ENCODE measurements at places on chromosomes 12 and 14.

- no peak for DNase-seq
These were observed 25.5 kb upstream of the COX6A1 start for GRCh38 chr12:120412421-120412820.

- DNase-seq: no peak
These were observed 333.5 kb upstream of the DCN start for GRCh38 chr12:91515944-91516694.

DNA sequence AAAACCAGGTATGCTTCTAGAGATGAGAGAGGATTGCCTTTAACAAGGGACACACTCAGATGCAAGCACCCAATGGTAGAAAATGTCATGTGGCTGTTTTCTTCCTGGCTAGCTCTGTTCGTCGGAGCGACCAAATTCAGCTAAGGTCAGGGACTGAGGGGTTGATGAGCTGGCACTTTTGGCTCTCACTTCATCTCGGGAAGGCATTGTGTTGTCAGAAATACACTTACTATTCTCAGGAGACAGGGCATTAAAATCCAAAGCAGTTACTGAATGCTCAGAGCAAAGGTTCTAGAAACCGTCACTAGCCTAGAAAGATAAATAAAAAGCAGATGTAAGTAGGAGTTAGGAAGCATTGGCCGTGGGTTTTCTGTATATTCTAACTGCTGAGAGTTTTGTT, 275.7 kb upstream of the SSTR1 start:
- no peak for DNase-seq

GRCh38 chr14:102510616-102511520, 1.3 kb upstream of the ANKRD9 start:
- no peak for DNase-seq

DNA sequence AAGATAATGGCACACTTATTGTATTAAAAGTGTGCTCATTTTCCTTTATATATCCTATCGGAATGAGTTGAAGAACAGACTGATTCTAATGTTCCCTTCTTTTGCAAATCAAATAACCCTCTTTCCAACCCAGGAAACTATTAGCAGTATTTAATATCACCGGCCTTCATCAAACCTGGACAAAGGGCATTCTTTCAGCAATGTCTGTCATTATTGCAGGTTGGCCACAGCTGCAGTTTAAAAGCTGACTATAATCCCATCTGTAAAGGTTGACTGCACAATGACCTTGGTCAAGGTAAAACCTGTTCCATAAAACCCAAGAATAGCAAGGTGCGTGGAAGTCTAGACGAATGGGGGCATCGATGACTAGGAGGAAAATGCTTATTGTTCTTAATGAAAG, 472.3 kb upstream of the SOX5 start:
- DNase-seq: no peak

DNA sequence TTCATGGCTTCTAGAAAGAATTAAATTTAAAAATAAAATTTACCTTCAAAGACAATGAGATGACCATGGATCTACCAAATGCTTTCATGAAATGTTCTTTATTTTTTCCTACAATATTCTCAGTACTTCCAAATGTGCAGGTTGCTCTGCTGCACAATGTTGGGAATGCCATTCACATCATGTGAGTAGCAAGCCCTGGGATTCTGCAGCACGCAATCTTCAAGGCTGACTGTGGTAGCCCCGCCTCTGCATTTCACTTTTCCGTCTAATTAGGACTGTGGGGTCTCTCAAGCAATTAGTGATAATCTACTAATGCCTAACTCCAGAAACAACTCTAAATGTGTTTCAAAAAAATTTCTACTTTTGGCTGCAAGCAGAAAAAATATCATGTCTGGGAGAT, 13.7 kb upstream of the NTN4 start:
- no peak for DNase-seq

DNA sequence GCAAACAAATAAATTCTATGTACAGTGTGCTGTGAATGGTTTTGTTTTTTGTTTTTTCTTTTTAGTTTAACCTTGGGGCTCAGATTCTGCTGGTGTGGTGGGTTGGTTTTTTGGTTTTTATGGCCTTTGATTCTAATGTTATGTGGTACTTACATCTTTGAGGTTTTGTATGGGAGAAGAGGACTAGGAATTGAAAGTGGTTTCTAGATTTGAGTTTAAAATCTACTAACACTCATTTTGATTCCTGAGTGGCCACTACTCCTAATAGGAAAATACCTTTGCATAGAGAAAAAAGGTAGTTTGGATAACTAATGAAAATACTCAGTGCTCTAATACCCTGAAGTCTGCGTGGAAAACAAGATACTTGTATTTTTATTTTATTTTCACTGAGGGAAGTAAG, 137.7 kb downstream of the MON2 start:
- DNase-seq: no peak

DNA sequence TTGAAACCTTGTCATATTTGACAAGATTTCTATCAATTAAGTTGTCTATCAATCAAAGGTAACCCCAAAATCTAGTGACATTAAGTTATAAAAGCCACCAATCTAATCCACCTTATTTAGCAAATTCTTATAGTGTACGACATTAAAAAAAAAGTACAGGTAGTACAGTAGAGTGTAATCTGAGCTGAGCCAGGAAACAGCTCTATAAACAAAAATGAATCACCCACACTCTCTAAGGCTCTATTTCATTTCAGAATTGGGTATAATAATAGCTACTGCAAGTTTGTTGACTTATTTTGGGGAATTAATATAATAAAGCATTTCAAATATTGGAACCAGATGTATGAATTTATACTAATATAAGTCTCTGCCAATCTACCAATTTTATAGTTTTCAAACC, 342.4 kb upstream of the FLRT2 start:
- DNase-seq: no peak

GRCh38 chr12:6788972-6789924, at the start of gene CD4:
Gene CD4, plus strand, starts transcription at chr12:6789528. Its CDS starts 10,611 bp downstream, at chr12:6800139.
- DNase-seq: no peak

GRCh38 chr14:56098021-56098420, 20.2 kb upstream of the PELI2 start:
- no peak for DNase-seq

DNA sequence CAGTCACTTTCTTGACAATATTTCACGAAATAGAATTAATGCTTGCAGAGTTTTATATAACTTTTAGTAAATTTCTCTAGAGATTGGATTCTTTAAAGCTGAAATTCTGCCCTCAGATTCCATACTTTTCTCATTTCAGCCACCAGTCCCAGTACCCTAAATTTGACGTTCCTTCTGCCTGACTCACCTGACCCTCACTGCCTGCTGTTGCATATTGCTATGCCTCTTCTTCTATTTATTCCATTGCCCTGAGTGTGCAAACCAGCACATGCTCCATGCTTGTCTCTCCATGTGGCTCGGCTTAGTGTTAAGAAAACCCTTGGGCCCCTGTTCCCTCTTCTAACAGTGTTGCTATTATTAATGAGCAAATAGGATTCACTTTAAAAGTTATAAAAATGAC, 533.3 kb downstream of the LRFN5 start:
- DNase-seq: no peak

- DNase-seq: no peak
These were observed 21.1 kb upstream of the ULK1 start for GRCh38 chr12:131873293-131873692.

DNA sequence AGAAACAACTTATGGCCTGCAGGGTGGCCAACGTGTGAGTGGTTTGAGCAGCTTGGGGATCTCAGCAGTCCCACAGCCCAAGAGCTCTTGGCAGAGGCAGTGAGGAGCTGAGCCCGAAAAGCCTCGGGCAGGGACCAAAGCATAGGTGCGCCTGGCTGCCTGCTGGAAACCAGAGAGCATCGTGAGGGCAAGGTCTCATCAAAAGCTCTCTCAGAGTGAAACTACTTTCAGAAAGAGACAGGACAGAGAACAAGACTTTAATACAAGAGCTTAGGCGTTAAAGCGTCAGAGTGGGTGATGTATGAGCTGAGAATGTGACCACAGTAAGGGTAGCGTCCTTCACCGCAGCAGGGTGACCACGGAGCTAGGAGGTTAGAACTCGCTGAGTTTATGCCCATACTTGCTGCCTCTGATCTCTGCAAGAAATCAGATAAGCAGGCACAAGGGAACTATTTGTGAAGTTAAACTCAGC, 30.8 kb downstream of the LGMN start:
- no peak for DNase-seq

GRCh38 chr14:27739657-27740156, 1026.9 kb upstream of the FOXG1 start:
- DNase-seq: no peak

GRCh38 chr14:90784621-90785270, 31.5 kb downstream of the TTC7B start:
- DNase-seq: no peak

- no peak for DNase-seq
These were observed 7.9 kb upstream of the NFKBIA start for GRCh38 chr14:35412272-35413056.

DNA sequence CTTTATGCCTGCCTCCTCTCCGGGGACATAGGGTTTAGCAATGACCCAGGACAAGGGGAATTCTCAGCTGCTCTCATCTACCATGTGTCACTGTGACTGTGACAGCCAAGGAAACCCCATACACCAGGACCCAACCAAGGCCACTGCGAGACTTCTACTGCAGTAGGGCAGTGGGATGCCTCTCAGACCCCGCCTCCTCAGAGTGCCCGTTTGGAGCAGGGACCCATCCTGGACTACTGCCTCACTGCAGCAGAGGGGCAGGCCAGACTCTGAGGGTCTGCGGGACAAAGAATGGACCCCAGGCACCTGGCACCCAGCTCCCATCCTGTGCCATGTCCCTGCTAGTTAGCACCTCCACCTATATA, 71.3 kb upstream of the DDX11 start:
- no peak for DNase-seq

- no peak for DNase-seq
These were observed 21.4 kb upstream of the CLMN start for GRCh38 chr14:95341115-95341514.

GRCh38 chr12:29429999-29430715, 49.2 kb upstream of the ERGIC2 start:
- DNase-seq: no peak

- no peak for DNase-seq
These were observed 140.2 kb downstream of the NUAK1 start for GRCh38 chr12:105998561-105998960.

DNA sequence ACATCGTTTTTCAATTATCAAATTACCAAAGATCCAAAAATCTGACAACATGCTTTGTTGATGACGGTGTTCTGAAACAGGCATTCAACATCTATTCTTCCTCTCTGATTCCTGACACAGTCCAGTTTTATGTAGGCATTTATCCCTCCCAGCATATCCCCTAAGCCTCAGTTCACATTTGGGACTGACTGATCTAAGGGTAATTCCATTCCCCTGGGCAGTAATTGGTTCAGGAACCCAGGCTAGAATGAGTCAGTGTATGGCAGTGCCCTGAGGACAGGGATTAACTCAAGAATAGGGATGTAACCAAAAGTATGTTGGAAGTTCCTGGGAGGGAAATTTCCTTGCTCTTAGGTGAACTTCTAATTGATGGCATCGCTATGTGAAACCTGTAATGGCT, 10.3 kb upstream of the PCNX1 start:
- no peak for DNase-seq

DNA sequence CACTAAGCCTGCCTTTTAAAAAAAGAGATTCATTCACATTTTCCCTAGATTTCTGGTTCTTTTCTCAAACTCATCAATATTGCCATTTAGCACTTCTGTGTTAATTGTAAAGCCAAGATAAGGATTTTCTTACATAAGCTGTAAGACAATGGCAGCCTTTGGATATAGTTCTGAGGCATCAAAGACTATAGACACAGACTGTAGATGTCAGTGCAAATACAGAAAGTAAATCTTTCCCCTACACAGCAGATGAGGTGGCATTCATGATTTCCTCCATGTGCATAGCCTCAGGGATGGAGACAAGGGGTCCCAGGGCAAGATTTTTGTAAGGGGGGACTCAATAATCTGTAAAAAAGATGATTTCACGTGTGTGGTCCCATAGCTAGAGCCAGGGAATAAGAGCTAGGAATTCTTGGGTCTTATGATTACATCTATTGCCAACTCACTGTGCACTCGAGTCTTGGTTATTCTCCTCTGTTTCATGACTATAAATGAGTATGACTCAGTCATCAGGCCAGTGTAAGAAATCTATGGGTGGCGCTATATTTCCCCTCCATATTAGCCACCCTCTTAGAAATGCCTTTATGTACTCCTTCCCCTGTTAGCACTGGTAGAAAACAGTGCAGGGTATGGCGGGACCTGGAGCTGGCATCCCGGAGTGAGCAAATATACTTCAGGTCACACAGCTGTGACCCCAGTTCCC, 207.5 kb downstream of the EXOC5 start:
- no peak for DNase-seq

DNA sequence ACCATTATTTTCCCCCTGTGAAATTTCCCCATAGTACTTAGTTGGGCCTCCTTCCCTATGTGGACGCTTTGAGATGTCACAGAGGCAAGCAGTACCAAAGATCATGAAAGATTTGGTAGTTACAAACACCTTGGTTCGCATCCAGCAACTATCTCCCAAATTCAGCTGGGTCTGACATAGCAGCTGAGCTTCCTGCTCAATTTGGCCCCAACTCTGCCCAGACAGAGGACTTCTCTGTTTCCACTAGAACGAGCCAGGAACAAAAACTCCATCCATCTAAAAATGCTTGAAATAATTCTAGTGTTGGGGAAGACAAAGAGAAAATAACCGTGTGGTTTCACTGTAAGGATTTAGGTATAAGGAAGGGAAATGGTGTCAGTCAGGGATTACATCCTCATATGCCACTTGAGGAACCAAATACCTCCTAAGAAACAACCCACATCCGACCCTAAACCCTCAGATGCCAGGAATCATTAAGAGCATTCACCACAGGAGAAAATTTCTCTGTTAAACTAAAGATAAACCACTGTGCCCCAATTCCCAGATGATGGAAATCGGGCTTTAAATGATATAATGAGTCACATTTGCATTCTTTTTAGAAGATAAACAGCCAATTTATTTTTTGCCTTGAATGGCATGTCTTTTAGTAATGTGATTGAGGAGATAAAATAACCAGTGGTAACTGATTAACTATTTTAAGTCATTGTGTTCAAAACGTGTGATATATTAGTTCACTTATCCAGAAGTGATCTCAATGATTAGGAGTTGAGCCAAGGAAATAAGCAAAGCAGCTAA, 103.7 kb upstream of the IFNG-AS1 start:
- DNase-seq: no peak

GRCh38 chr12:6020930-6021329, 75.9 kb upstream of the ANO2 start:
- DNase-seq: peak; percentile 53

DNA sequence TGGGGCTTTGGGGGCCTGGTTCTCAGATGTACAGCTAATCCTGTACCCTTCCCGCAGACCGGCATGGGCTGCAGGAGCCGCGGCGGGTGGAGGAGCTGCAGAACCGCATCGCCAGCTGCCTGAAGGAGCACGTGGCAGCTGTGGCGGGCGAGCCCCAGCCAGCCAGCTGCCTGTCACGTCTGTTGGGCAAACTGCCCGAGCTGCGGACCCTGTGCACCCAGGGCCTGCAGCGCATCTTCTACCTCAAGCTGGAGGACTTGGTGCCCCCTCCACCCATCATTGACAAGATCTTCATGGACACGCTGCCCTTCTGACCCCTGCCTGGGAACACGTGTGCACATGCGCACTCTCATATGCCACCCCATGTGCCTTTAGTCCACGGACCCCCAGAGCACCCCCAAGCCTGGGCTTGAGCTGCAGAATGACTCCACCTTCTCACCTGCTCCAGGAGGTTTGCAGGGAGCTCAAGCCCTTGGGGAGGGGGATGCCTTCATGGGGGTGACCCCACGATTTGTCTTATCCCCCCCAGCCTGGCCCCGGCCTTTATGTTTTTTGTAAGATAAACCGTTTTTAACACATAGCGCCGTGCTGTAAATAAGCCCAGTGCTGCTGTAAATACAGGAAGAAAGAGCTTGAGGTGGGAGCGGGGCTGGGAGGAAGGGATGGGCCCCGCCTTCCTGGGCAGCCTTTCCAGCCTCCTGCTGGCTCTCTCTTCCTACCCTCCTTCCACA, 7.6 kb downstream of the NR4A1 start:
- peak; percentile 42 for DNase-seq

Measured in NCI-H2081 (cell line).